Stimulated activated CD4-positive, alpha-beta T cell treated with anti-CD3 and anti-CD28 coated beads, Interleukin-1b, Interleukin-23, amount 100 ng/mL, for 24 hours (primary cell): ENCODE measurements at places on chromosomes 5 and 9.

DNA sequence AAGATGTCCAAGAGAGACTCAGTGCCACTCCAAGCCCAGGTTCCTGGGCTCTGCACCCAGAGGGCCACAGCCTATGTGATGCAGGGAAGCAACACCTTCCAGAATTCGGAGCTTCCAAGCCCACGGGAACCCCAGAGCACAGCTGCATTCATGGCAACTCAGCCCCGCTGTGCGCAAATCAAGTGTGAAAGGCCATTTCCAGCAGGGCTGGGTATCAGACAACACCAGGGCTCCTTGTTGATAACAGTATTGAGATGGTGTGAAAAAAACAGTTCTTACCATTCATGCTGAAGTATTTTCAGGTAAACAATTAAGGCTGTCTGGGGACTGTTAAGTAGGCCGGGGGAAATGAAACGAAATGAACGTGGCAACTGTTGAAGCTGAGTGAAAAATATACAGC lies 10.1 kb downstream of the ROR2 start:
- no peak for DNase-seq

- DNase-seq, result no peak
Observed at GRCh38 chr9:85042981-85043647, 373.6 kb downstream of the NTRK2 start.

DNA sequence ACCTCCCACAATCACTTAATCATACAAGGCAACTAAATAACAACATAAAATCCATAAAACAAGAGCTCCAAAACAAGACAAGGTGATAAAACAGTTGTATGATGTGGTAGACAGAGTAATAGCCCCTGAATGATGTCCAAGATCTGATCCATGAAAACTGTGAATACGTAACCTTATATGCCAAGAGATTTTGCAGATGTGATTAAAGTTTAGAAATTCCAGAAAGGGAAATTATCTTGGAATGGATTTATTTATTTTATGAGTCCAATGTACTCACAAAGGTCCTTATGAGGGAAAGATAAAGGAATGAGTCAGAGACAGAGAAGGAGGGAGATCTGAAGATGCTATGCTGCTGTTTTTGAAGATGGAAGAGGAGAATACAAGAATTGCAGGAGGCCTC lies 1775.7 kb upstream of the C9orf72 start:
- DNase-seq, result no peak

DNA sequence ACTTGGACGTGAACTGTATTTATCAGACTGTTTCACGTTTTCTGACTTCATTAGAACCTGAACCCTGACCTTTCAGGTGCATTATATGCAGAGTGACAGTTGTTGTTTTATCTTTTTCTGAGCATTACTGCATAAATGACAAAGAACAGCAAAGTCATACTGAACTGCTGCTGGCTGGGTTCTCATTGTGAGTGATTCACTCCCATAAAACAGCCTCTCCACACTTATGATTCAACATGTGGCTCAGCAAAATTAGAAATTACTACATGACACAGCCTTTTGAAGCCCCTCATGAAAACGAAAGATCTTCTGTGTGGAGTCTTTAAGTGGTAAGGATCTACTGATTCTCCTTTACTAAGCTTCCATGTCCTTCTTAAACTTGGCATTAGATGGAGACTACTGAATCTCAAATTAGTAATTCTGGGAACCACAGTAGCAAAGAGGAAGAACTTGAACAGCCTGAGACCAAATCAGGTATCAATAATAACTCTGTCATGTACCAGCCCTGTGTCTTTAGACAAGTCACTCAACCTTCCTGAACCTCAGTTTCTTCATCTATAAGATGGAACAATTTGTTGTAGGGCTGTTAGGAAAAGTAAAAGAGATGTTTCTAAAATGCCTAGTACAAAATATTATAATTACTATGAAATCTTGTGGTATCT lies 172.3 kb upstream of the GNA14 start:
- no peak for DNase-seq
